ENCODE measurements at places on chromosomes 16 and 17.
A peak's percentile ranks its signal among the peaks of the same experiment; 100 is the strongest.

DNA sequence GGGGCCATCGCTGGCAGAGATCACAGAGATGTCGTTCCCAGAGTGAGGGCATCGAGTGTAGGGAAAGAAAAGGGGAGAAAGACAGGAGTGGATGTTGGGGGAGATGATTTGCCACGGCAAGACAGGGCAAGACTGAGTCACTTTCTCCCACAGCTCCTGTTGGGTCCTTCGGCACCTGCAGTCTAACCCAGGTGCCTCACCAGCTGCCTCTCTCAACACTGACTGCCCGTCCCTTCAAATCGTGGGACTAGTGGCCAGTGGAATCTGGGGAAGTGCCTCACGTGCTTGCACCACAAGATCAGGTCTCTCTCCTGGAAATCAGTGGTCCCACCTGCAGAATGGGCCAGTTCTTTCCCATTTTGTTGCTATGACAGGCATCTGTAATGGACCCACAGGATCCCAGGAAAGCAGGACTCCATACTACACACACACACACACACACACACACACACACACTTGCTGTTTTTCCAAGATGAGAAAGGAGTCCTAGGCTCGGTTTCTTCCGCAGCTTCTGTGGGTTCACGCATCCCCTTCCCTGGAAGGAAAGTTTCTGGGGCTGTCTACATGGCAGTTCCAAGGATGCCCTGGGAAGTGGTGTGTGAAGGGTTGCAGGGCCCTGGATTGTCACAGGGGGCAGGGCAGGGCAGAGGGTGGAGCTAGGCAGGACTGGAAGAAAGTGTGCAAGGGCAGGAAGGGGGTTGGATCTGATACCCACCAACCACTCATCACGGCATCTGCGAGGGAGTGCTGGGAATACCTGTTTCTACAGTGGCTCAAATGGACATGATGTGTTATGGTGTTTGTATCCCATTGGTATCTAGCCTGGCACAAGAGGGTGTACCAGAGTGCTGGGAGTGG, 10.2 kb upstream of the CBX8 start:
- no peak for DNase-seq

DNA sequence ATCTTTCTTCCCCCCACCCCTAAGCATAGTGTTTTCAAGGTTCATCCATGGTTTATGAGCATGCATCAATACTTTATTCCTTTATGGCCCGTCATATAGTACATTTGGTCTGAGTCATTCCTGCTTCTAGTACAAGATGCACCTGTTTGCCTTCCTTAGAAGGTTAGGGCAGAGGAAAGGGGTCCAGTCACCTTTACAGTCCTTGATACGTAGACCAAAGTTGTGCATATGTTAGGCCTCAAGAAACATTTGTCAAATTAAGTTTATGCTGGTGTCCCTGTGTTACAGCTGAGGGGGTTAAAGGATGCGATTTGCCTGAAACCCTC, 1.4 kb downstream of the CYB5D2 start:
- no peak for DNase-seq

- no peak for DNase-seq
Measured at GRCh38 chr16:2008631-2009163, 924 bp downstream of the ZNF598 start.

DNA sequence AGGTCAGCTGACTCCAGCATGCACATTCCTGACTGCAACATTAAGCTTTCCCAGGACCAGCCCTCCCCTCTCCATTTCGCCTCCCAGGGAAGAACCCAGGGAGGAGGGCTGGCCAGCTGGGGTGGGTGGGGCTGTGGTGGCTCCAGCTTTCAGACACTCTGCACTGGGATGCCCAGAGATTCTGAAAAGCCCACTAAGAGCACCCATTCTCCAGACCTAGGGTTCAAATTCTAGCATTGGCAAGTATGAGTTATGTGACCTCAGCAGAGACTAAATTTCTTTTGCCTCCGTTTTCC, 7.8 kb downstream of the DLX3 start:
- DNase-seq: peak; percentile 29

- DNase-seq: no peak
Measured at GRCh38 chr16:10171221-10171620, 11.0 kb downstream of the GRIN2A start.

DNA sequence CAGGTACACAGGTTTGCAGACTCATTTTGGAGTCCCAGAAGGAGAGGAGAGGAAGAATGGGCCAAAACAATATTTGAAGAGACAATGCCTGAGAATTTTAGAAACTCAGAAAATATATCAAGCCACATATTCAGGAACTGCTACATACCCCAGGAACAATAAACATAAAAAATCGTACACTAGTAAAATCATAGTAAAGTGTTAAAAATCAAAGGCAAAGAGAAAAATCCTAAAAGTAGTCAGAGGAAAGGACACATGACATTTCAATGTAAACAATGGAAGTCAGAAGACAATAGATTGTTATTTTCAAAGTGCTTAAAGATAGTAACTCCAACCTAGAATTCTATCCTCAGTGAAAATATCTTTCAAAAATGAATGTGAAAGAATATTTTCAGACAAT, 28.5 kb upstream of the NACA2 start:
- DNase-seq: no peak

DNA sequence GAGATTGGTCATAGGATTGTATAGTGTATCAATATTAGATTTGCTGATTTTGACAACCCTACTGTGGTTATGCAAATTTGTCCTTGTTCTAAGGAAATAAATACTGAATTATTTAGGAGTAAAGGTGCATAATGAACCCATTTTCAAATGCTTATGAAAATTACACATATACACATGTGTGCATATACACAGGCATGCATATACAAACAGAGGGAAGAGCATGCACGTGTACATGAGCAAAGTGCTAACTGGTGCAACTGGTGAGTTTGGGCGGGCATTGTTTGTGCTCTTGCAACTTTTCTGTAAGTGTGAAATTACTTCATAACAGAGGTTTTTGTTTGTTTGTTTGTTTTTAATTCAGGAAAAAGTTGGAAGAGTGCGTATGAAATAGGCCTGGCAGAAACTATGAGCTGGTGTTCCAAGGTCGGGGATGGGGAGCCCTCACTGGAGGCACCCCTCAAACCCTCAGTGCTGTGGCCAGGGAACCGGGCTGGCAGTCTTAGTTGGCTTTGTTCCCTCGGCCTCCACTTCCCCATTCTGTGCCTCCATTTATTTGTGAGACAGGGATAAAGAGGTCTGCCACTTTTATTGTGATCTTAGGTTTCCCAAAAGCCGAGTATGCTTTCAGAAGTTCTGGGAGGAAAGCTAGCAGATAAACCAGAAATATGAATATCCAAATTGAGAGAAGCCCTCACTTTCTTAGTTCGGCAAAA, 5.8 kb downstream of the DEXI start:
- DNase-seq: no peak

GRCh38 chr16:57679767-57680482, 11.8 kb downstream of the ADGRG3 start:
- DNase-seq: no peak

GRCh38 chr17:79888811-79889634, 49.8 kb upstream of the CBX4 start:
- no peak for DNase-seq

DNA sequence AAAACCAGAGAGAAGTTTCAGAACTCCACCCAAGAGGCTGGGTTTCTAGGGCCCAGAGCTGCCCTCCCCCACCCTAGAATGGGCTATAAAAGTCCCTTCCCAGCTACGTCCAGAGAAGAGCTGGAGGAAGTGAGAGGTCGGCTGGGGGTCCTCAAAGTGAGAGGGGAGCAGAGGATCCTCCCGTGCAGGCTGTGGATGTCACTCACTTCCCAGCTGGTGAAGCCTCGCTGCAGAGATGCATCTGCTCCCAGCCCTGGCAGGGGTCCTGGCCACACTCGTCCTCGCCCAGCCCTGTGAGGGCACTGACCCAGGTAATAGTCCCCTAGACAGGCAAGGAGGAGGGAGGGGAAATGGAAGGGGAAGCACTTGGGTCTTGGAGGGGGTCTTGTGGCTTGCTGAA, at the start of gene EPX:
Gene EPX (plus strand): TSS at position 115 of the 400 bp plus-strand sequence. CDS start 121 bp downstream, at position 236.
- no peak for DNase-seq

DNA sequence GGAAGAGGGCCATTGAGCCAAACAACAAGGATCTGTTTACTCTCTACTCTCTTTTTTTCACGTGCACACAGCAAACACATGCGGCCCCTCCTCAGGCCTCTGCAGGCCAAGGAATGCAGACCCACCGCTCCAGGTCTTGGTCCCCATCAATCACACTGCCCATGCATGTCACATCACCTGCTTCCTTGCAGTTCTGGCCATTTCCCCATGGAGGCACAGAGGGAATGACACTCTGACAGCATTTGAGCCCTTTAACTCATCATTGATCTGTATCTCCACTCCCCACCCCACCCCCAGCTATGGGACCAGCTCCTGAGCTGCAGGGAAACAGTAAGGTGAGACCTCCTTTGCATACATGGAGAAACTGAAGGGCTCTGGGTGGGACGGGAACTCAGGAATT, 45.9 kb upstream of the MEIOC start:
- DNase-seq: no peak

DNA sequence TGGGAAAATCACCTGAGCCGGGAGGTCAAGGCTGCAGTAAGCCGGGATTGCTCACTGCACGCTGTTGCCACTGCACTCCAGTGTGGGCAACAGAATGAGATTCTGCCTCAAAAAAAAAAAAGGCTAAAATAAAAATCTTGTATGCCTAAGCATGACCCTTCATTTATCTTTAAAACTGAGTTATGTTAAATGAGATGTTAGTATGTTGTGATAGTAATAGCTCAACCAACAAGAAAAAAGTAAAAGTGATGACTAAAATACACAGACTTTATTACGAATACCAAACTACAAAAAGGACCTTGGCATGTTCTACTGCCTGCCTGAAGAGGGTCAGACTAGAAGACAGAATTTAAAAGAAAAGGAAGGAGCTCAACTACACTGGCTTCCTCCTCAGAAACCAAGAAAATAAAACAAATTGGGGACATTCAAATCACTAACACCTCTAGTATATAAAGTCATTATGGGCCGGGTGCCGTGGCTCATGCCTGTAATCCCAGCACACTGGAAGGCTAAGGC, 4.4 kb downstream of the SMURF2 start:
- DNase-seq: no peak

DNA sequence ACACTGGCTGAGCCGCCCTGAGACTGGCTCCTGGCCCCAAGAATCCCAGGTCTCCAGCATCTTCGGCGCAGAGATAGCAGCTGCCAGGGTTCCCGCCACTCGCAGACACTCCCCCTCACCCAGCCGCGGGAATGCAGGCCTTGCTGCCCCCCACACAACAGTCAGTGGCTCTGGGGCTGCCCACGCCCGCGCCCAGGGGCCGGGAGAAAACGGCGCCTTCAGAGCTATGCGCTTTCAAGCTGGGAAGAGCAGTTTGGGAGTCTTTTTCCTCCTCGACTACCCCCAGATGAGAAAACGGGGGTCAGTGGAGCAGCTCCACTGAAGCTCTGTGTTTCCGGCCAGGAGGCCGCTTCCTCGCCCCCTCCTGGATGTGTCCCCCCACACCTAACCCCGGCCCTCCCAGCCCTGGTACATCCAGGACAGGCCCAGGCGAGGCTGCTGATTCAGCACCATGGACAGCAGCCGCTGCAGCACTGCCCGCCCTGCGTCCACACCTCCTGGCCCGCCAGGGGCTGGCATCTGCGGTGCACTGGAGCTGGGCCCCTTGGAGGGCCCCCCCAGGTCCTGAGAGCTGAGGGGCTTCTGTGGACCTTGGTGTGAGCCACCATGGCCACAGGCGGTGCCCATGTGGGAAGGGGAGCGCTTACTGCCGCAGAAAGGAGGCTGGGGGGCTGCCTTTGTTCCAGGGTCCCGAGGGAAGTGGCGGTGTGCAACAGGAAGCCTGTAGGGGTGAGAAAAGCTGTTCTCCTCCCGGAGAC, 35.7 kb downstream of the CACNA1H start:
- peak; percentile 37 for DNase-seq

Measured in A172 (cell line).